ENCODE measurements at places on chromosomes 12 and 14.

DNA sequence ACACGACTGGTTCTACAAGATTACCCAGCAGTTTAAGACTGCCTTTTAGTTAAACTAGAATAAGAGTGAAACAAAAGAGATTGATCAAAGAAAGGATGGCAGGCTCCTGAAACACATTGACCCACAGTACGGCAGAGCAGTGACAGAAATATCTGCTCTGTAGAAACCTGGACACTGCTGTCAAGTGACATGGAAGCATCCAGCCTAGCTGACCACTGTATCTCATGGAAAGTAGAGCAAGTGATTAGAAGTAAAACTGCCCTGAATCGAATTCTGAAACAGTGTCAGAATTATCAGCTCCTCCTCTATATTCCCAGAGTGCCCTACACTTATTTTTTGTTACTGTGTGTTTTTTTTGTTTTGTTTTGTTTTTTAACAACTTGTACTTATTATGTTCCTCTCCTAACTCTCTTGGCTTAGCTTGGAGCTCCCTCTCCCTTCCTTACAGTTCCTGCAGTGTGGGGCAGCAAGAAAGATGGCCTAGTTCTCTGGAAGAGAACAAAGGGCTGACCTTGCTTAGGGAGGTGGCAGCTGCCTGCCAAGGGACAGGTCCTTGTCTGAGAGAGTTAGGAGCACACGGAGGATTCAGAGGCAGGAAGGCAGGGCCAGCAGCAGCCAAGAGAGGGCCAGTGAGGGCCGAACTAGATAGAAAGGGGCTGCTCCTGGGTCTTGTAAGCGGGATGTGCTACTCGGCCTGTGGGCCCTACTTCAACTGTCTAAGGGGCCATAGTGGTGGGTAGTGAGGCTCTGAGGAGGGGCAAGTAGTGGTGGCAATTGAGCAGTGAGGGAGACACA, 97.2 kb downstream of the PTPRR start:
- no peak for DNase-seq

GRCh38 chr12:58907391-58907790, 12.9 kb downstream of the LRIG3 start:
- DNase-seq: no peak

GRCh38 chr12:118119449-118119879, 15.7 kb upstream of the VSIG10 start:
- no peak for DNase-seq

GRCh38 chr12:26402648-26403047, 207.3 kb downstream of the SSPN start:
- DNase-seq: no peak

DNA sequence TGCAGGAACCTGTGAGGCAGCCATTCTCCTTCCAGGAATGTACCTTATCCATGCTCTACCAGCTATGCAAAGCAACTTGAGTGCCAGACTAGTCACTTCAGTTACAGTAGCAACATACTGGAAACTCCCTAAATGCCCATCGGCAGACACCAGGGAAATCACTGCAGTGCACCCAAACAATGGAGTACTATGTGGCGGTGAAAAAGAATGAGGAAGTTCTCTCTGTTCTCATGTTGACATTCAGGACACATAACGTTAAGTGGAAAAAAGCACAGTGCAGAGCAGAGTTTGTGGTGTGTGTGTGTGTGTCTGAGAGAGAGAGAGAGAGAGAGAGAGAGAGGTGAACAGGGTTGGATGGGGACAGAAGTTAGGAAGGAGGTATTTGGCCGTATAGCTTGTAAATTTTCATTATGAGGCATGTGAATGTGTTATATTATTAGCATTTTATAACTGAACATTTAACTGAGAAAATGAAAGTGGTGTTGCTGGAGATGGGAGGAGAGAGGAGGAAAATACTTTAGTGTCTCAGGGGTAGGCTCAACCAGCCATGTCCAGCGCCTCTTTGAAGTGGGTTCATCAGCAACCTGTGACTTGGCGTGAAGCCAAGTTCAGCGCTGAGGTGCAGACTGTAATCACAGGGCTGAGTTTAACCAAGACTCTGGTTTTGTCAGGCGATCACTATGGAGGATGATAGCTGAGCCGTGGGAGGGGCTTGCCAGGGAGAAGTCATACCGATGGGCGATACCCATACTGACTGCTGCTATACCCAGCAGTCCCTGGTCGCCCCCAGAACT, 17.3 kb downstream of the TNFAIP2 start:
- DNase-seq: no peak
